NCI-H524 (cell line): ENCODE measurements at places on chromosomes 11 and 22.

DNA sequence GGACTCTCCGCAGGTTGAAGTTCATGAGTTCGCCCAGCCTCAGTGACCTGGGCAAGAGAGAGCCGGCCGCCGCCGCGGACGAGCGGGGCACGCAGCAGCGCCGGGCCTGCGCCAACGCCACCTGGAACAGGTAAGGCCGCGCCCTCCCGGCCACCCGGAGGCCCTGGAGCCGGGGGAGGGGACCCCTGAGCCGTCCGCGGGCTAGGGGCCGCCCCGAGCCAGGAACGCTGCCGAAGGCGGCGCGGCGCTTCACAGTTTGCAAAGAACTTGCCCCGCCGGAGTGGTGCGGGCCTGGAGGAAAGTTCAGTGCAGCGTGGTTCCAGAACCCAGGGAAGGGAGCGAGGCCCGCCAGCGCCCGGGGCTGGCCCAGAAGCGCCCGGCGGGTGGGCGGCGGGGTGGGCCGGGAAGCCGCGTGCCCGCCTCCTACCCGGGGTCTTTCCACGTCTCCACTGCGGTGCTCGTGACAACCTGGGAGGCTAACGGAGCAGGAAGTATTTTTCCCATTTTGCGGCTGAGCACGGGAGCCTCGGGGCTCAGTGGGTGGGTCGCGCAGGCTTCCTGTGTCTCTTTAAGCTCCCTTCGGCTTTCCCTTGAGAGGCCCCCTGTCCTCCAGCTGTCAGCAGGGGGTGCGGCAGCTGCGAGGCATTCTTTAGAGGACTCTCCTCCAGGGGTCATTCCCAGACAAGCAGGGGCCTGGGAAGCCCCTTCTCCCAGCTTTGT lies 635 bp downstream of the PRR5 start:
- DNase-seq, result peak; percentile 59

DNA sequence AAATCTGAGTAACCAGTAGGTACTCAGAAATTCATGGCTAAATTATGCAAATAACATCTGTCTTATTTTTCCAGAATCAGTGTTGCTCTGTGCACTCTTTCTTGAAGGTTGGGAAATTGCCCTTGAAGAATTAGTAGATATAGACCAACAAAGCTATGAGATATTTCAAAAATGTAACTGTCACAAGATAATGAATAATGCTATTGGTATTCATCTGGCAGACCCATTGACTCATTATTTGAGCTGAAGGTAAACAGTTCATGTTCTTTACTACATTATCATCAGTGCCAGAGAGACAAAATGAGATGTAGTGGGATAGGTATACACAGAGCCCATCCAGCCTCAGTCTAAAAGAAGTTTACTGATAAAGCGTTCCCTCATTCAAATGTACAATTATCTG lies 274.7 kb downstream of the CASP12 start:
- DNase-seq, result no peak

GRCh38 chr11:121800731-121801393 lies 315.2 kb downstream of the BLID start:
- DNase-seq, result no peak

DNA sequence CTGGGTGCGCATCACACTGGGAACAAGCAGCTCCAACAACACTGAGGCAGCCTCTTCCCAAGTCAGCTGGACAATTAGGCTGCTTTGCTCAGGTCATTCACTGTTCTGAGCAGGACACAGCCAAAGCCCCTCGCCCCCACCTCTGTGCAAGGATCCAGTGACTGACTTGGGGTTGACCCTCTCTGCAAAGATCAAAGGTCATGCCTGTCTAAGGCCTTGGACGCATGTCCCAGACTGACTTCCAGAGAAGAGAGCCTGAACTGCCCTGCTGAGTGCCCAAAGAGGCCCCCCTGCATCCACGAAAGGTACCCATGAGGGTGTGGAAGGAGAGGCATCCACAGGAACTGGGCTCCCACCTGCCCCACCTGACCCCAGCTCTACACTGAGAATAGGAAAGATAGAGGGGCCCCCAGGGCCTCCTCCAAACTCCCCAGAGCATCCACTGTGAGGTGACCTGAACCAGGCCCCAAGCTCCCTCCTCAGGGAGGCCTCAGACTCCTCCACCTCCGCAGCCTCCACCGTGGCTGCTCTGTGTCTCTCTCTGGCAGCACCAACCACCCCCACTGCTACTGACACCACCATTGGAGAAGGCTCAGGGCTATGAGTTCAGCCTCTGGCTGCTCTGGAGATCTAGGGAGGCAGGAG lies 53.5 kb downstream of the IGLL5 start:
- DNase-seq, result no peak

- no peak for DNase-seq
Measured at GRCh38 chr11:58866788-58867187, 22.3 kb upstream of the GLYATL2 start.

GRCh38 chr22:27372969-27373670 lies 428.4 kb downstream of the MN1 start:
- DNase-seq, result no peak

DNA sequence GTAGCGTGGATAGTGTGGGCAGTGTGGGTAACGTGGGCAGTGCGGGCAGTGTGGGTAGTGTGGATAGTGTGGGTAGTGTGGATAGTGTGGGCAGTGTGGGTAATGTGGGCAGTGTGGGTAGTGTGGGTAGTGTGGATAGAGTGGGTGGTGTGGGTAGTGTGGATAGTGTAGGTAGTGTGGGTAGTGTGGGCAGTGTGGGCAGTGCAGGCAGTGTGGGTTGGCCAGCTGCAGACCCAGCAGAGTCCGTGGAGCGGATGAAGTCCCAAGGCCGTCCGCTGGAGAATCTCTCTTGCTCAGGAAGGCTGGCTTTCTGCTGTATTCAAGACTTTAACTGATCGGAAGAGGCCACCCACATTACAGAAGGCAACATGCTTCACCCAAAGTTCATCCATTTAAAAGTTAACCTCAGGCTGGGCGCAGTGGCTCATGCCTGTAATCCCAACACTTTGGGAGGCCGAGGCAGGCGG lies 26.1 kb upstream of the KRTAP5-6 start:
- DNase-seq, result no peak

GRCh38 chr22:49483946-49484345 lies 343.7 kb downstream of the BRD1 start:
- DNase-seq, result no peak

GRCh38 chr22:36865346-36865745 lies 4.5 kb downstream of the NCF4 start:
- no peak for DNase-seq

- DNase-seq, result no peak
Measured at GRCh38 chr11:12174477-12175143, 64.2 kb downstream of the MICAL2 start.

- DNase-seq, result no peak
Measured at GRCh38 chr22:41532908-41533825, 11.1 kb downstream of the POLR3H start.

DNA sequence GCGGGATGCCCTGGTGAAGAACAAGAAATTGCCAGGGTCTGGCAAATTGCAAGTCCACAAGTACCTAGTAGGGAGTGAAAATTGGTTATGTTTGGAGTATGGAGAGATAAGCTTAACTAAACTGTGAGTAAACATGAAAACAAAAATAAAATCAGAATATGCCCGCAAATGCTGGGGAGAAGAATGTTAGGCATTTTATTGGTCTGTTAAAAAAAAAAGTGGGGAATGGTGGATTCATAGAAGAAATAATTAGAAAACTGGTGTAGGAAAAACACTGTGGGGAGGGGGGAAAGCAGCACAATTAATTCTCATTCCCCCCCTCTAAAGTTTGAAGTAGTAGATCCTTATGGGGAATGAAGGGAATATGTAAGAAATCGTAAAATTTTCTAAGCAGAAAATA lies 40.6 kb upstream of the HSD17B12 start:
- no peak for DNase-seq

GRCh38 chr11:130330101-130330684 lies 15.5 kb upstream of the ZBTB44 start:
- DNase-seq, result no peak

- no peak for DNase-seq
Measured at GRCh38 chr11:110200241-110200640, 96.2 kb downstream of the RDX start.

- DNase-seq, result peak; percentile 70
Measured at GRCh38 chr22:50146439-50147238, 23.9 kb upstream of the PANX2 start.

GRCh38 chr11:83599066-83599465 lies 312.9 kb upstream of the CCDC90B start:
- DNase-seq, result no peak
